ENCODE measurements at places on chromosomes 16 and 17.
A peak's percentile ranks its signal among the peaks of the same experiment; 100 is the strongest.

DNA sequence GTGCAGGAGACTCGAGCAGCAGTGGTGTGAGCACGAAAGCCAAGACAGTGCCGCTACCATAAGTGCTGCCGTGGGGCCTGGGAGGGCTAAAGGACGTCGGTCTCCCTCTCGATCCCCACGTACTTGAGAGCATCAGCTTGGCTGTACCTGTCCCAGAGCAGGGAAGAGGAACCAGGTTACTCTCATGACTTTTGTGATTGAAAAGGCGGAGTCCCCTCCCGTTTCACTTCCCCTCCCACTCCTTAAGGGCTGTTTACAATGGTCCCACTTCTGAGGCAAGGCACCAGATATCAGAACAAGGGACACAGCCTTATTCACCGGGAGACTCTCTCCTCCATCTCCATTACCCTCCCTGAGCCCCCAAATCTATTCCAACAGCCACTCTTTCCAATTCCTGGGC lies 20.1 kb downstream of the CNTNAP1 start:
- H3K27me3 ChIP-seq: no peaks in the 10 kb centered on the region
- peaks cover 60% of the 10 kb centered on the region for H3K4me1 ChIP-seq
- peak; percentile 59 for ATAC-seq
- H3K36me3 ChIP-seq: peaks cover 72% of the 10 kb centered on the region
- peak overlapping the region; percentile 12 for H3K27ac ChIP-seq

DNA sequence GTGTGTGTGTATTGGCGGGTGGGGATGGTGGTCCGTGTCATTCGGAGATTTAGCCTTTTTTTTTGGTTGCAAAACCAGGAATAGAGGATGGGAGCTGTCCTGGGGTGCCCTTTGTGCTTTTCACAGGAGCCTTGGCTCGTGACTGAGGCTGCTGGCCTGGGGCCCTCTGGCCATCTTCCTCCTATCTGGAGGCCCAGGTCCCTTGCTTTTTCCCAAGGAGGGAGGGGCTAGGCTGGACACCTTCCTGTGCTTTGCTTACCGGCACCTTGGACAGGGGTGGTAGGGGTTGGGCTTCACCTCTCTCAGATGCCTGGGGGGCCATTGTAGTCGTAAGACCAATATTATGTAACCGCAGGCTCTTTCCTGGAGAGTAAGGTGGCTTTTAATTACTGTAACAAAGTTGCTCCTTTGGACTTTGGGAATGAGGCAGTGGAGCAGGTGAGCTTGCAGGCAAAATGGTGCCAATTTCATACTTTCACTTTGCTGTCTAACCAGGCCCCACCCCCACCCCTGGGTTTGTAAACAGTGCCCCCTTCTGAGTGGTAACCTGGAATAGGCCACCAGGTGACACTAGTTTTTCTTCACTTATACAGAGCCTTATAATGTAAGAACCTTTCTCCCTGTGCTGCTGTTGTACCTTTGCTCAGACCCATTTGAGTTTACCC lies 1.2 kb downstream of the DYNLL2 start:
- peaks cover 31% of the 10 kb centered on the region for H3K4me1 ChIP-seq
- H3K36me3 ChIP-seq: peaks cover 26% of the 10 kb centered on the region
- peak overlapping the region; percentile 80 for H3K4me3 ChIP-seq
- no peaks in the 10 kb centered on the region for H3K27me3 ChIP-seq
- peak overlapping the region; percentile 5 for H3K27ac ChIP-seq

- H3K36me3 ChIP-seq: peaks cover 50% of the 10 kb centered on the region
- peak overlapping the region; percentile 76 for H3K4me3 ChIP-seq
- ATAC-seq: peak; percentile 92
- no peaks in the 10 kb centered on the region for H3K27me3 ChIP-seq
- H3K4me1 ChIP-seq: peaks cover 95% of the 10 kb centered on the region
Observed at GRCh38 chr17:77465358-77466041, 324.7 kb downstream of the SEC14L1 start.

DNA sequence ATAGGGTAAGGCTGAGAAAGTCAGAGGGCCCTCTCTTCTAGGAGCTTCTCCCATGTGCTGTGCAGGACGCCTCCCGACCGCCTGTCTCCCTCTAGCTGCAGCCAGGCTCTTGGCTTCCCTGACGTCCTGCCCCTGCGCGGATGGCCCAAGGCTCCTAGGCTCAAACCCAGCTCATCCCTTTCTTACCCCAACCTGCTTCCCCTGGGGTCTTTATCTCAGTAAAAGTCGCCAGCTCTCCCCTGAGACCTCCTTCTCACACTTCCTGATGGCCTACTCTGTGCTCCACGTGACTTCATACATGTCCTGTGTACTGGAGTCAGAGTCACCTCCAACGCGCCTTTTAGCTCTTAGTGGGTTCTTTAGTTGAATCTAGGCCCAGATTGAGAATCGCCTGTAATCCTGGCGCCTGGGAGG lies 1.1 kb upstream of the ZNF747 start:
- peaks cover 14% of the 10 kb centered on the region for H3K36me3 ChIP-seq
- peaks cover 38% of the 10 kb centered on the region for H3K4me1 ChIP-seq
- peak; percentile 74 for ATAC-seq
- H3K27me3 ChIP-seq: no peaks in the 10 kb centered on the region
- H3K27ac ChIP-seq: peak overlapping the region; percentile 95
- H3K4me3 ChIP-seq: peak overlapping the region; percentile 94

DNA sequence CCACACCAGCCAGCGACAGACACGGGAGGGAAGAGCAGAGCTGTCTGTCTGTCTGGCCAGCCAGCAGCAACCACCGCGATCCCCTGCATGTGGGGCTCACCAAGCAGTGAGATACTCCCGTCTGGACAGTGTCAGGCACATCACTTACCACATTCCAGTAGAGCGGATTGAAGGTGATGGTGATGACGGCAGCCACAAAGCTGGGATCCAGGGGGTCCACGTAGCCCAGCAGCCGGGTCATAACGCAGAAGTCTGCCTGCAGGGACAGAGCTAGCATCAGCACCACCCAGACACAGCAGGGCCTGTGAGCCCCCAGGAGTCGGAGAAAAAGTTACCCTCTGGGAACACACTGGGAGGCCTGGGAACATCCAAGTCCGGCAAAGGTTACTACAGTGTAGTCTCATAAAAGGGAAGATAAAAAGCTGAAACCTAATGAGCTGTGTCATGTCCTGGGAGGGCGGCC lies 14.7 kb downstream of the PEMT start:
- no peak overlapping the region for H3K27ac ChIP-seq
- H3K36me3 ChIP-seq: peaks cover 20% of the 10 kb centered on the region
- no peak overlapping the region for H3K4me3 ChIP-seq

DNA sequence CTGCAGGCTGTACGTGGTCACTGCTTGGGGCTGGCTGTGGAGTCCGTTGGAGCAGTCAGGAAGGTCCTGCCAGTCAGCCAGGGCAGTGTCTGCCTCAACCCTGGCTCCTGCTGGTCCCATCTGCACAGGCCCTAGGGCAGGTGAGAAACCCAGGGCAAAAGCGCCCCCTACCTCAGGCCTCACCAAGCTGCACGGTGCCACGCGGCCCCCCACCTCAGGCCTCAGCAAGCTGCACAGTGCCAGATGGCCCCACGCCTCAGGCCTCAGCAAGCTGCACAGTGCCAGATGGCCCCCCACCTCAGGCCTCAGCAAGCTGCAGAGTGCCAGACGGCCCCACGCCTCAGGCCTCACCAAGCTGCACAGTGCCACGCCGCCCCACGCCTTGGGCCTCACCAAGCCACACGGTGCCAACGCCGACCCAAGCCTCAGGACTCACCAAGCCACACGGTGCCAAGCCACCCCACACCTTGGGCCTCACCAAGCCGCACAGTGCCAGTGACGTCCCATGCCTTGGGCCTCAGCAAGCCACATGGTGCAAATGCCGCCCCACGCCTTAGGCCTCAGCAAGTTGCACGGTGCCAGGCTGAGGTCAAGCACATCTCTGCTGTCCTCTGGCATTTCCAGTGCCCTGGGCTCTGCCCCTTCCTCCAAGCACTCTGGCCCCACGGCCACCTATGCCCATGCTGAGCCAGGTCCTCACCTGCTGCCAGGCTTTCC lies 5.5 kb downstream of the TMEM204 start:
- H3K27me3 ChIP-seq: no peaks in the 10 kb centered on the region
- H3K4me1 ChIP-seq: peaks cover 44% of the 10 kb centered on the region
- ATAC-seq: peak; percentile 37

DNA sequence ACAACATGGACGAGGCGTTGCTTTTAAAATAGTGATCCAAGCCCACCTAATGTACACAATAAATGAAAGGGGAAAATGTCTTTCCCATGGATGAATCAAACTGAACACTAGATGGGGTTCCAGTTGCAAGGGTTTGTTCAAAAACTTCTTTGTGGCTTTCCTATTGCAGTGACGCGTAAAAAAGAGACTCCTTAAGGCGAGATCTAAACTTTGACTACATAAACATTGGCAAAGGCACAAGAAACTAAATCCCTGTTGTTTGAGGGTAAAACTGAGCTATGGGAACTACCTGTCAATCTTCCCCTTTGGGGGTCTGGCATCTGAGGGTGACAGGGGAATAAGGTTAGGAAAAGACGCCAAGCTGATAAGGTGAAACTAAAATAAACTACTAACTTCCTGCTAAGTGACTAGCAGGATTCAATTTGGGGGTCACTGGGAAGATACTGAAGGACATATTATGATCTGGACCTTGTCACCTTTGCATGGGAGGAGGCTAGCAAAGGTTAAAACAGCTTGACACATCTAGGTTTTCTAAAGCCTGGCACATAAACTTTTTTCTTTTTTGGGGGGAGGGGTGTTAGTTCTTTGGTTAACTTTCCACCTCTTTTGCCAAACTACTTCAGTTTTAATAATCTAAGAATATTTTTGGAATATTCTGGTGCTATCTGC lies 4.7 kb downstream of the SALL1 start:
- ATAC-seq: no peak
- H3K4me3 ChIP-seq: no peak overlapping the region
- no peaks in the 10 kb centered on the region for H3K36me3 ChIP-seq
- no peaks in the 10 kb centered on the region for H3K4me1 ChIP-seq
- no peak overlapping the region for H3K27ac ChIP-seq

GRCh38 chr17:7346761-7347614 lies 5.0 kb upstream of the KCTD11 start:
- peaks cover 40% of the 10 kb centered on the region for H3K4me1 ChIP-seq
- peaks cover 72% of the 10 kb centered on the region for H3K36me3 ChIP-seq
- peak overlapping the region; percentile 21 for H3K4me3 ChIP-seq
- no peak for ATAC-seq

GRCh38 chr16:31088459-31089183 lies at the start of gene PRSS53:
Gene PRSS53 (minus strand): TSS chr16:31088943. CDS start chr16:31088809, 134 bp downstream.
- H3K4me1 ChIP-seq: peaks cover 5% of the 10 kb centered on the region
- ATAC-seq: no peak
- peaks cover 8% of the 10 kb centered on the region for H3K36me3 ChIP-seq
- H3K4me3 ChIP-seq: no peak within 1 kb of the TSS
- H3K27ac ChIP-seq: no peak within 1 kb of the TSS

GRCh38 chr16:88616736-88617135 lies 21.6 kb upstream of the IL17C start:
- no peak overlapping the region for H3K4me3 ChIP-seq
- ATAC-seq: no peak
- no peaks in the 10 kb centered on the region for H3K27me3 ChIP-seq
- H3K36me3 ChIP-seq: peaks cover 40% of the 10 kb centered on the region

DNA sequence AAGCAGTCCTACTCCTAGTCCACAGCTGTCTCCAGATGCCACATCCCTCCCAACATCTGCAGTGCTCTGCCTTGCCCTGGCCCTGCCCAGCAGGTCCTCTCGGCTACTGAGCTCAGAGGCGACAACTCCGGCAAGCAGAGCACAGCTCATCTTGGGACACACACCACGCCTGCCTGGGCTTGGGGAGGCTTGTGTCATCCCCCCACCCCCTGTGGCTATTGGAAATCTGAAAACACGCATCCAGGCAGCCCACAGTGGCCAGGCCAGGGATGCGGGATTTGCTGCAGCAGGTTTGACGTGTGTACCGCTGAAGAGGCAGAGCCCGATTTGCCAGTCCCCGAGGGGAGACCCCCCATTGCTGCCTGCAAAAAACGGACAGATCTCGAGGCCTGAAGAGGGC lies 25.4 kb downstream of the MXRA7 start:
- ATAC-seq: no peak
- no peak overlapping the region for H3K4me3 ChIP-seq
- H3K27me3 ChIP-seq: peaks cover 40% of the 10 kb centered on the region
- no peak overlapping the region for H3K27ac ChIP-seq
- no peaks in the 10 kb centered on the region for H3K36me3 ChIP-seq

DNA sequence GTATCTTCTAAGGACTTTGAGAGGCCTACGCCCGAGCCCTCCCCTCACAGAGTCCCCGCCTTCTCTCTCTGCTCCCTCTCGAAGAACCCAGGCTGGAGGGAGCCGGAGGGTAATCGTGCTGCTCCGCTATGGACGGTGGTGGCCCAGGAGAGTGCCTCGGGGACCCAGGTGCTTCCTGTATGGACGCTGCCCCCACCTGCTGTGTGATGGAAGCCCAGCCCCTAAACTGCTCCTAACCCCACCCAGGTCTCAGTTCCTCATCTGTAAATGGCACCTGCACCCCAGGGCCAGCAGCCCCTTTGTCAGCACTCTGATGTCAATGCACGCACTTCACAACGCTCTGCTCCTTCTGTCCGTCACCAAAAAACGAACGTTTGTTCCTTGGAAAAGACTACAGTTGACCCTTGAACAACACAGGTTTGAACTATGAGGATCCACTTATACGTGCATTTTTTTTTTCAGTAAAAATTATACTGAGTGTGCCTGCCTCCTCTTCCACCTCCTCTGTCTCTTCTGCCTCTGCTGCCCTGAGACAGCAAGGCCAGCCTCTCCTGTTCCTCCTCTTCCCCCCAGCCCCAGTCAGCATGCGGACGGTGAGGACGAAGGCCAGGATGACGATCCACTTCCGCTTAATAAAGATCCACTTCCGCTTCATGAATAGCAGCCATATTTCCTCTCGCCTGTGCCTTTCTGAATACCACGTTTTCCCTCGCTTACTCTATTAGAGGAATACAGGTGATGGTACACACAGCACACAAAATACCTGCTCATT lies 118.3 kb downstream of the BANP start:
- peak overlapping the region; percentile 58 for H3K4me3 ChIP-seq
- no peaks in the 10 kb centered on the region for H3K27me3 ChIP-seq
- H3K36me3 ChIP-seq: peaks cover 43% of the 10 kb centered on the region
- peak; percentile 99 for ATAC-seq

- no peak overlapping the region for H3K4me3 ChIP-seq
- ATAC-seq: no peak
- H3K36me3 ChIP-seq: no peaks in the 10 kb centered on the region
- peaks cover 29% of the 10 kb centered on the region for H3K27me3 ChIP-seq
Observed at GRCh38 chr16:9948933-9949332, 233.3 kb downstream of the GRIN2A start.

DNA sequence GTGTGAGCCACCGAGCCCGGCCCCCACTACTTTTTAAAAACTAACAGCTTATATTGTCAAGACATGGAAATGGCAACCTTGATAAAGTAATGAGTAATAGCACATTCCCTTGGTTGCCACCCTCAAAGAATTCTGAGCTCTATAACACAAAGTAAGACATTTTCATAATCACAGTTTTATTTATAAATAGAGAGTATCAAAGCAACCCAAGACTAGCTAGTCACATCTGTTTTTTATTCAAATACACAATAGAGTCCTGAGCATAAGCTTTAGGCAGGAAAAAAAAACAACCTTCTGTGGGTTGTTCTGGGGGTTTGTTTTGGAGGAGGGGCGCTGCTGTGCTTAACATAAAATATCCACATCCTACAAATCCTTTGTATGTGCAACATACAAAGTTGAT lies 68.7 kb downstream of the CEP95 start:
- no peak overlapping the region for H3K27ac ChIP-seq
- H3K4me1 ChIP-seq: no peaks in the 10 kb centered on the region
- no peak overlapping the region for H3K4me3 ChIP-seq
- H3K27me3 ChIP-seq: no peaks in the 10 kb centered on the region
- H3K36me3 ChIP-seq: peaks cover 28% of the 10 kb centered on the region

- H3K4me3 ChIP-seq: no peak overlapping the region
- peaks cover 32% of the 10 kb centered on the region for H3K27me3 ChIP-seq
- H3K4me1 ChIP-seq: no peaks in the 10 kb centered on the region
- no peak for ATAC-seq
Observed at GRCh38 chr16:83185902-83186301, 559.1 kb downstream of the CDH13 start.
